ENCODE measurements at places on chromosomes 1 and 21.

DNA sequence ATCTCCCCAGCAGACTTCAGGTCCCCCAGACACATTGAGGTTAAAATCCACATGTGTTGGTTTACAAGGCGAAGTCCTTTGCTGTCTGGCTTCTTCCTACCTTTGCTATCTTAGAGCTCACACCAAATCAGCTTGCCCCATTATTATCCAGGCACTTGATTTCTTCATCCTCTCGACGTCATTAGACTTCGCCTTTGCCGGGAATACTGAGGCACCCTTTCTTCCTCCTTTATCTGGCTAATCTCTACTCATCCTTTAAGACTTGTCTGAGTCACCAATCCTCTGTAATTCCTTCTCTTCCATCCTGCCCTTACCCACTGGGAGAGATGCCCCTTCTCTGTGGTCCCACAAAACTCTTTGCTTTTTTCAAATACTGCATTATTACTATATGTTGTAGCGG, 9.2 kb upstream of the XCL2 start:
- no peak for DNase-seq

DNA sequence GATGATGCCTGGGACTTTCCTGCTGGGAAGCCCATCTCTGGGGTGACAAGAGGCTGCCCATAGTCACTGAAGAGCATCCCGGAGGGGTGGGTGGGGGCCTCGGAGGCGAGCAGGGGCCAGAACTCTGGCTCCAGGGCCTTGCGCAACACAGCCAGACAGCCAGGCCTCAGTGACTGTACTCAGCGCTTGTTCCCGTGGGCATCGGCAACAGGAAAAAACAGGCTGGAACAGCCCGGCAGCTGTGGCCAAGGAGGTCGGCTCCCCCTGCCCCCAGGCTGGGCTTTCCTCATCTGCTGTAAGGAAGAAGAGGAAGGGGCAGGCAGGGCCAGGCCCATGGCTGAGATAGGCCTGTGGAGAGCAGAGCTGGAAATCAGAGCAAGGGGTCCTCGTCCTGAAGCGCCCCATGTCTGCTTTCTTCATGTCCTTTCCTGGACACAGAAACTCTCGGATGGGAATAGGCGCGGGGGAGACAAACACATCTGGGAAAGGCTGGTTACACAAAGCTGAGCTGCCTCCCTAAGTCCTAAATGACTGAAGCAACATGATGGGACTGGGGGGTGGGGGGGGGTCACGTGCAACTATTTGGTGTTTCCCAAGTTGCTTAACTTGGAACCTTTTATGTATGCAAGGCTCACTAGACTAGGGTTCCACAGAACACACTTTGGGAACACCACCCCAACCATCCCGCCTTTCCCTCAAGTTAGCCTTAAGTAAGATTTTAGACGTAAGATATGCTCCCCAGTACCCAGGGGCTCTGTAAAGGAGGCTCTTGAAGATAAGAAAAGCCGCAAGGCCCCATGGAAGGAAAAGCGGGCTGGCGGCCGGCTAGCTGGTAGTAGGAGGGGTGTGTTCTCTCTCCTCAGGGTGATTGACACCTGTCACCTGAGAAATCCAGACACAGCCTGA, 30.7 kb downstream of the HSPG2 start:
- DNase-seq: no peak

DNA sequence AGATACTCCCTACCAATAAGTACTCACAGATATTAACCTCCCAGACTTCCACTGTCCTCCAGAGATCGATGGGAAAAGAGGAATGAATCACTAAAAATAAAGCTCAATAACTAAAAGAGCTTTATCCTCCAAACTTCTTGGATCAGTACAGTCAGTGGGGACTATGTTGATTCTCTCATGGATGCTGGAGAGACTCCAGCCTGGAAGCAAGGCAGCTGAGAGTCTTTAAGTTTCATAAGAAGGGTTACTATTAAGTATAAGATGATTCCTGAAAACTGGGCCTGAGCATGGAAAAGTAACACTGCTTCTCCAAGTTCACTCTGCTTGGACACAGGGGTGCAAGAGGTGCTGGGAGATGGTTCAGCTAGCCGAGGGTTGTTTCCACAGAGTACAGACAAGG, 6.2 kb upstream of the DDR2 start:
- no peak for DNase-seq

- DNase-seq: no peak
These were observed 23.4 kb upstream of the KIAA1614 start for GRCh38 chr1:180889325-180889724.

GRCh38 chr21:15731243-15731613, 1.4 kb downstream of the USP25 start:
- no peak for DNase-seq

DNA sequence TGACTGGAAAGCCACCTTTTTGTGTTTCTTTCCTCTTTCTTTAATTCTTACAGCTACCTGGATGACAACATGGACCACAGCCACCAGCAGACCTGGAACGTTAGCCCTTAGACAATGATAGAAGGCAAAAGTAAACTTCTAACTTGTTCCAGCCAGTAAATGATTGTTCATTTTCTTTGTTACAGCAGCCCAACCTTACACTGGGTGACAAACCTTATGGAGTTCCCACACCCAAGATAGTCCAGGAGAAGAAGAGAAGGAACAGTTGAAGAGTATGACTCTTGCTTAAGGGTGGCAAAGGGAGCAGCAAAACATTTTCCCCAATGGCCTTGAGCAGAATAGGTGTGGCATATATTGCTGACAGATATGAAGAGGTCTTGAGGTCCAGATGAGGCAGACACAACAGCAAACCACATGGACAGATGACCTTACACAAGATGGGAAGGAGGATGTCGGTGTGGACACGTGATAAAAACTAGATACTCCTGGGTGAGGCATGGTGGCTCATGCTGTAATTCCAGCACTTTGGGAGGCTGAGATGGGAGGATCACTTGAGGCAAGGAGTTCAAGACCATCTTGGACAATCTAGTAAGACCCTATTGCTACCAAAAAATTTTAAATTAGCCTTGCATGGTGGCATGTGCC, 11.8 kb upstream of the FAM76A start:
- no peak for DNase-seq

DNA sequence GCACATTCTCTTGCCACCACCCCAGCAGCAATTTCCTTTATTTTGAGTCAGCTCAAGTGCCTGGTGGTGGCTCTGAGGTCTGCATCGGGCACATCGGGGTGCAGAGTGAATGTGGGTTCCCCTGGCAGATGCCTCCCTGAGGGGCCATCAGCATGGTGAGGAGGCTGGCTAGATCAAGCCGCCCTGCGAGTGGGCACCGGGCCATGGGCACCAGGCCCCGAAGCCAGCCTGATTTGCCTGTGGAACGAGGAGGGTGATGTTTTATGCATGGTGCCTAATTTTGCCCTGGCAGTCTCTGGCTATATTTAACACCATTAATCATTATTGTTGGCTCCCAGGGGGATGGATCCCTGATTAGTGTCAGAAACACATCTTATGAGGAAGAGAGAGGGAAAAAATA, 36.3 kb downstream of the ACTL8 start:
- DNase-seq: no peak

- no peak for DNase-seq
These were observed 142.0 kb downstream of the AJAP1 start for GRCh38 chr1:4796161-4797015.

DNA sequence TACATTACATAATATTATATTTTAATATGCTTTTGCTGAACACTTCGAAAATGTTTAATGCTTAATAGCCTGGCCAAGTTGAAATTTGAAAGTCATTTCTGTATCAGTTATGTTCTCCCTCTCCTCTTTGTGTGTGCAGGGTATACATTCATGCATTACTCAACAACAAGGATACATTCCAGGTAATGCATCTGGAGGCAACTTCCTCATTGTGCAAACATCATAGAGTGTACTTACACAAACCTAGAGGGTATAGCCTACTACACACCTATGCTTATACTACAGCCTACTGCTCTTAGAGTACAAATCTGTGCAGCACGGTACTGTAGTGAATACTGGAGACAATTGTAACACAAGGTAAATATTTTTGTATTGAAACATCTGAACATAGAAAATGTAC, 407.3 kb downstream of the MRPL39 start:
- no peak for DNase-seq

- DNase-seq: no peak
These were observed 8.6 kb downstream of the EDEM3 start for GRCh38 chr1:184745929-184746638.

GRCh38 chr1:183719289-183719688, 66.2 kb upstream of the APOBEC4 start:
- no peak for DNase-seq

DNA sequence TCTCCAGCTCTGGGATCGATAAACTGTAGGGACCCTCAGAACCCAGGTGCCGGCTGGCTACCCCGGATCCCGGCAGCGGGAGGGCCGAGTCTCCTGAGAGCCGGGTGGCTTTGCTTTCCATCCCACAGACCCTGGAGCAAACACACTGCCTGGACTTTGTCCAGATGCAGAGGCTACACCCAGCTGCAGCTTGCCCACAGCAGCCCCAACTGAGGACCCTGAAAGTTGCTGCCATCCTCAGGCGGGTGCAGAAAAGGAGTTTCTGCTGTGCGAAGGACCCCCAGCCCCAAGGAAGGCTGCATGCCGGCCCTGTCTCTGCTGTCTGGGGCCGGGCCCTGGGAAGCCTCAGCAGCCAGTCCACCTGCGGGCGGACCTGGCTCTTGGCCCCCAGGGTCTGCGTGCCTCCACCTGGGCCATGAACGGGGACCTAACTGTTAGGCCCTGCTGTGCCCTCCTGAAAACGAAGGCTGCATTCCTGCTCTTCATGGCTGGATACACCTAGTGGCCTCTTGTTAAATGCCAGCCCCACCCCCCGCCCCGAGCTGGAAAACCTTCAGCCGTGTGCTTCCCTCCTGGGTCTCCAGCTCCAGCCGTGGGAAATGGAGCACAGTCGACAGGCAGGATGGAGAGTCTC, 97.5 kb upstream of the ARHGEF16 start:
- DNase-seq: no peak

GRCh38 chr1:83559129-83559840, 439.6 kb downstream of the TTLL7 start:
- DNase-seq: no peak

DNA sequence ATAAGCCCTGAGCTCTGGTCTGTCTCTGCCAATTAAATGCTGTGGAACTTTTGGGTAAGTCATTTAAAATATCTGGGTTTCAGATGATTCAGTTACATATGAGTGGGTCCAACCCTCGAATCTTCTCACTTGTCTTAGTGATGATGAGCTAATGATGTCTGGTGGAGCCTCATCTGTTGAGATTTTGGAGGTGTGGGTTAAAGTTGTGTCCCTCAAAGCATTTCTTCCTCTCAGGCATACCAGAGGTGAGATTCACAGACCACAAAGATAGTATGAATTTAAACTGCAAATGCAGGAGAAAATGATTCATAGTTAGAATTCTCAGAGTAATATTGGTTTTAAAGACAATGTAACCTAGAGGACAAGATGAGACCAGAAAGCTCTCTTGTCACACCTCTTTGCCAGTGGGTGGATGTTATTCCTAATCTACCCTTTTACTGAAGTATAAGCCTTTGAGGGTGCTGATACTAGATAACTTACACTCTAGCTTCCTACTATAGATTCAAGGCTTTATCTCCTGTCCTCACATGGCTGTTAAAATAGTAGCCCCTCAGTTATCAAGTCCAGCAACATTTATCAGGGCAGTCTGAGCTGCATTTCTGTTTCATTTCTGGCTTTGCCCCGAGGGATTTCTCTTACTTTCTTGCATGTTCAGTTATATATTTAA, 90.7 kb downstream of the MT1HL1 start:
- DNase-seq: no peak

DNA sequence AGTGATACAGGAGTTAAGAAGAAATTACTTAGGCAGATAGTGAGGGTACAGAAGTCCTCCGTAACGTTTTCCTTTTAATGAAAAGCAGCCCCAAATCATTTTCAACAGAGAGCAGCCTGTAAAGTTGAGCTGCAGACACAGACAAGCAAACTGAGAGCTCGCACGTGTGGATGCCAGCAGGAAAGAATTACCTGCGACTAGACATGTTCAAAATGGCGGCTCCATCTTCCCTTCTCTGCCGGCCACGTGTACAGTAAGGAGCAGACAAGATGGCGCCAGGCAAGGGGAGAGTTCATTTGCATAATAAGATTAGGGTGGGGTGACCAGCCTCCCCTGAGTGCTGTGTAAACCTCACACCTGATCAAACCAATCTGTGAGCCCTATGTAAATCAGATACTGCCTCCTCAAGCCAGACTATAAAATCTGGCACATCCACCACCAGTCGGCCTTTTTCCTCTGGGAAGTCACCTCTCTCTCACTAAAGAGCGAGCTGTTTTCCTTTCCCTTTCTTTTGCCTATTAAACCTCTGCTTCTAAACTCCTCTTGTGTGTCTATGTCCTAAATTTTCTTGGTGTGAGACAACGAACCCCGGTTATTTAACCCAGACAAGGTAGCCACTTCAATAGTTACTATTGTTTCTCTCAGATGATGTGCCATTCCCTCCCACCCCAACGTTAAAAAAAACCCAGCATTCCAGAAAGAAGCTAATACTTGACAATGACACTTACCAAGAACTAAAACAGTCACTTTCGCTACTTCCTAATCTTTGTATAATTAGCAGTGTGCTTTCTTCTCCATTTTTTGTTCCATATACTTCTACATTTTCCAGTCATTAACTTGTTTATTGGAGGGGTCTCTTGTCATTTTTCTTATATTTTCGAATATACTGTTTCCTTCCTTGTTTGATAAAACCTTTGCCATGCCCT, 27.4 kb downstream of the DUSP10 start:
- no peak for DNase-seq

- DNase-seq: no peak
These were observed 646.9 kb downstream of the USP25 start for GRCh38 chr21:16376673-16377072.

GRCh38 chr1:36955016-36955415, 79.3 kb downstream of the GRIK3 start:
- no peak for DNase-seq

- DNase-seq: no peak
These were observed 151.7 kb upstream of the HMGB4 start for GRCh38 chr1:33712186-33712585.

DNA sequence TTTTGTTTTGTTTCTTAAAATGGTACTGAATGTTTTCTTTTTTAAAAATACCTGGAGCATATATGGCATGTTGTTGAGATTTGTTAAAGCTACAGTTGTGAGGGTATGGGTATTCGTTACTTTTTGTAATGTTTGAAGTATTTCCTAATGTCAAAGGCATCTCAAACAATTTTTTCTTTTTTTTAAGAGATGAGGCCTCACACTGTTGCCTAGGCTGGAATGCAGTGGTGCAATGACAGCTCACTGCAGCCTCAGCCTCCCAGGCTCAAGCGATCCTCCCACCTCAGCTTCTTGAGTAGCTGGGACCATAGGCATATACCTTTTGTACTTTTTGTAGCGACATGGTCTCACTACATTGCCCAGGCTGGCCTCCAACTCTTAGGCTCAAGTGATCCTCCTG, 16.1 kb downstream of the CLCN6 start:
- DNase-seq: no peak

DNA sequence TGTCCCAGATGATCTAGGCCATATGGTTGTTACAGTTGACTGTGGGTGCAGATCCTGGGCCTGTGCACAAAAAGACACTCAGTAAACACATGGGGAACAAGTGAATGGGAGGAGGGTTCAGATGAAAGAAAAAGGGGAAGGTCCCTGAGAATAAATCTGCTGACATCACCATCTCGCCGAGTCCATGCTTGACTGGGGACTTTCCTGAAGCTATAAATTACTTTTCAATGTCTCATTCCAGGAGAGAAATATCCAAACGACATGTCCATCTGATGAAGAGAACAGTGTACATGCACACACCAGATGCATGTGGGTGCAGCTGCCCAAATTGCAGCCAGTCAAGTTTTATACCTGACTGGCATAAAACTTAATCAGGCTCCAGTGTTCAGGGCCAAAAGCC, 109.0 kb downstream of the HIVEP3 start:
- no peak for DNase-seq
